ENCODE measurements at places on chromosomes 13 and 19.

- DNase-seq = no peak
Observed at GRCh38 chr13:98189841-98190505, 12.9 kb upstream of the RNF113B start.

DNA sequence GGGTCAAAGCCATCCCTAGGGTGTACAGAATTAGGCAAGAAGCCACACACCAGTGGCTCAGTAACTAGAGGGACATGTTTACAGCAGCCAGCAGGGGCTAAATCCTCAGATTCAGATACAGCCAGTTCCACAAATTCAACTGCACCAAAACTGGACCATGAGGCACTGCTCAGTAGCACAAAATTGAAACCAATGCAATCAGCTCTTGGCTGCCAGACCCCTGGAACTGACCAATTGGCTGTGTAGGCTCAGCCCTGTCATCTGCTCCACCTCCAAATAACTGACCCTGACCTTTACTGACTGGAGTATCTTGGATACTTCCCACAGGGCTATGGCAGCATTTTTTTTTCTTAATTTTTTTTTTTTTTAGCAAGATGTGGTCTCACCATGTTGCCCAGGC is 226.5 kb downstream of the FOXO1 start:
- no peak for DNase-seq

- no peak for DNase-seq
Observed at GRCh38 chr13:33347861-33348260, 62.3 kb upstream of the STARD13 start.

DNA sequence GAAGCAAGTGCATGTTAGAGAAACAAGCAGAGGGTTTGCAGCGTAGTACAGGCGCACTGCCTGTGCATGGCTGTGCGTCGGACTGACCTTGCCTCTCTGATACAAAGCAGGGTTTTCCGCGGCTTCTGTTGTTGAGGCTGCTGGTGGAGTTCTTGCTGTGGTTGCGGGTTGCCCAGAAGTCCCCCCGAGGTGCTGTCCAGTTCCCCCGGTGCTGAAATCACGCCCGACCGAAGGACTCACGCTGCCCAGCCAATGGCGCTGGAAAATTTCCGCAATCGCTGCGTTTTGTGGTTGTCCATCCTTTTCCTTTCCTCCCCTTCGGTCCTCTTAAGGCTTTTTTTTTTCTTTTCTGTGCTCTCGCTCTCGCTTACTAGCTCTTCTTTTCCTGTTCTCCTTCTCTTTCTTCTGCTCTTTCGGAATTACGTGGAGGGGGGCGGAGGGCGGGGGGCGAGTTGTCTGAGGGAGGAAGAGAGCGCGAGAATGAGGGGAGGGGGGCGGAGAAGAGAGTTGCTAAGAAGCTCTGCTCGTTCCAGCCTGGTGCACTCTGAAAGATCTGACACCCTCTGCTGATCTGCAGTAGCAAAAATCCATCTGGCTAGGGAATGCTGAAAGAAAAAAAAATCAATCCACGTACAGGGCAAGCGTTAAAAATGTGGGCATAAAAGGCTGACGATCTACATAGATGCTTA is at the start of gene SLITRK1:
TSS of gene SLITRK1 (minus strand) at position 558 of the 689 bp plus-strand sequence. CDS start 967 bp downstream, outside the sequence.
- no peak for DNase-seq

DNA sequence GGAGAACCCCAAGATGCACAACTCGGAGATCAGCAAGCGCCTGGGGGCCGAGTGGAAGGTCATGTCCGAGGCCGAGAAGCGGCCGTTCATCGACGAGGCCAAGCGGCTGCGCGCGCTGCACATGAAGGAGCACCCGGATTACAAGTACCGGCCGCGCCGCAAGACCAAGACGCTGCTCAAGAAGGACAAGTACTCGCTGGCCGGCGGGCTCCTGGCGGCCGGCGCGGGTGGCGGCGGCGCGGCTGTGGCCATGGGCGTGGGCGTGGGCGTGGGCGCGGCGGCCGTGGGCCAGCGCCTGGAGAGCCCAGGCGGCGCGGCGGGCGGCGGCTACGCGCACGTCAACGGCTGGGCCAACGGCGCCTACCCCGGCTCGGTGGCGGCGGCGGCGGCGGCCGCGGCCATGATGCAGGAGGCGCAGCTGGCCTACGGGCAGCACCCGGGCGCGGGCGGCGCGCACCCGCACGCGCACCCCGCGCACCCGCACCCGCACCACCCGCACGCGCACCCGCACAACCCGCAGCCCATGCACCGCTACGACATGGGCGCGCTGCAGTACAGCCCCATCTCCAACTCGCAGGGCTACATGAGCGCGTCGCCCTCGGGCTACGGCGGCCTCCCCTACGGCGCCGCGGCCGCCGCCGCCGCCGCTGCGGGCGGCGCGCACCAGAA is 1.1 kb downstream of the SOX1 start:
- DNase-seq = no peak

- DNase-seq = no peak
Observed at GRCh38 chr13:42153199-42154113, 105.0 kb downstream of the DGKH start.

GRCh38 chr19:41377977-41378709 is 1.8 kb downstream of the TMEM91 start:
- DNase-seq = no peak

DNA sequence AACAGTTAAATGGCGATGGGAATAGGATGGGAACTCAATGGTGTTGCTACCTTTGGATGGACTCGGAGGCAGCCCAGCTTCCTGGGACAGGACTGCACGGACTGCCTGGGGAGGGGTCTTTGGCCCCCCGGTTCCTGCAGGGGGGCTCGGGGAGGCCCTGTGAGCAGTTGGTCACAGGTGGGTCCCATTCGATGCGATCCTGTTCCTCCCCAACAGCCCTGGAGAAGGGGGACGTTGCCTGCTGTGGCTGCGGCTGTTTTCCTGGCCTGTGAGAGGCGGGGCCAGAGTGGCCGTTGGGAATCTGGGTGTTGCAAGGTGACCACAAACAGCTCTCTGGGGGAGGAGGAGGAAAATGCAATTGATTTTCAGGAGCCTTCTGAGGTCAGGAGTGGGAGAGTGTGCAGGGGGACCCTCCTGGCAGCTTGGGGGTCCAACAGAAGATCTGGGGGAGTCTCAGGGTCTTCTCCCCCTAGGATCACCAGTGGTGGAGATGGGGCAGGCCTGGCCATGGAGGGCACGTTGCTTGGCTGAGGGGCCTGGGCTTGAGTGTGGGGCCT is 1.9 kb upstream of the PLPPR3 start:
- DNase-seq = no peak

- DNase-seq = no peak
Observed at GRCh38 chr13:89951341-89951740, 1396.1 kb upstream of the MIR17HG start.

- DNase-seq = no peak
Observed at GRCh38 chr19:42312370-42312769, 739 bp upstream of the TMEM145 start.

- no peak for DNase-seq
Observed at GRCh38 chr19:40419780-40420179, 6.0 kb downstream of the SERTAD1 start.
